ENCODE measurements at places on chromosomes 2 and 18.

DNA sequence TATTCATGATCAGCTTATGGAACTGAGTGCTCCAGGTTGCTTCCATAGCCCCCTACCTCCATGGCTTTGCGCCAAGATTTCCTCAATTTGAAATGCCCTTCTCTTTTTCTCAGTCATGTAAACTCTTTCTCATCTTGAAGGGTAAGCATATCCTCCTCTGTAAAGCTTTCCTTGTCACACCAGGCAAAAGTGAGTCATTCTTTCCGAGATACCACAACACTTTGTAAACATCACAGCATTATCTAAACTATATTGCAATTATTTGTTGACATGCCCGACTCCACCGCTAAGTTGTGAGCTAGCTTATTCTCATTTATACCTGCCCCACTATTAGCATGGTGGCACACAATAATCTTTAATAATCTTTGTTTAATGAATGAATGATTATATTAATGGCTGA, 419.5 kb upstream of the CHST9 start:
- no peak for DNase-seq

DNA sequence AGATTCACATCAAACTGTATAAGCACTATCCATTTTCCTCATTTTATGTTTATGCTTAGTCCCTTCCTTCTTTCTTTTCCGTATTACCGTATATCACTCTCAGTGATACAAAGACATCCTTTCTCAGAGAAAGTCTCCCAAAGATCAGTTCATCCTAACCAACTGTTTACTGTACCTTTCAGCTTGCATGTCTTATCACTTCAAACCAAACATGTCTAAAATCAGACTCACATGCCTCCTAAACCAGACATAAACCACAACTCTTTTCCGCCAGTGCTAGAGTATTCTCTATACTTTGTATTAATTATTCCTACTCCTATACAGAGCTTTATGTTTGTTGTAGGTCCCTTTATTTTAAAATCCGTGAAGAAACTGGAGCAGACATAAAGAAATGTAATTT, 41.5 kb downstream of the KCMF1 start:
- DNase-seq, result no peak

- no peak for DNase-seq
These were observed 115.9 kb upstream of the TANK start for GRCh38 chr2:161044095-161044865.

- no peak for DNase-seq
These were observed 154.4 kb upstream of the COL3A1 start for GRCh38 chr2:188819792-188820191.

Measured in activated T-cell treated with anti-CD3 and anti-CD28 coated beads for 24 hours (primary cell).